ENCODE measurements at places on chromosomes 3 and 15. TPM values are rescaled to one million over a fixed set of nuclear protein-coding genes. Genes with fewer than 3 reads are reported as not detected.

PLA2G4D gene
- not detected for total RNA-seq

OXTR gene
- total RNA-seq, result 0.30 TPM

DNA sequence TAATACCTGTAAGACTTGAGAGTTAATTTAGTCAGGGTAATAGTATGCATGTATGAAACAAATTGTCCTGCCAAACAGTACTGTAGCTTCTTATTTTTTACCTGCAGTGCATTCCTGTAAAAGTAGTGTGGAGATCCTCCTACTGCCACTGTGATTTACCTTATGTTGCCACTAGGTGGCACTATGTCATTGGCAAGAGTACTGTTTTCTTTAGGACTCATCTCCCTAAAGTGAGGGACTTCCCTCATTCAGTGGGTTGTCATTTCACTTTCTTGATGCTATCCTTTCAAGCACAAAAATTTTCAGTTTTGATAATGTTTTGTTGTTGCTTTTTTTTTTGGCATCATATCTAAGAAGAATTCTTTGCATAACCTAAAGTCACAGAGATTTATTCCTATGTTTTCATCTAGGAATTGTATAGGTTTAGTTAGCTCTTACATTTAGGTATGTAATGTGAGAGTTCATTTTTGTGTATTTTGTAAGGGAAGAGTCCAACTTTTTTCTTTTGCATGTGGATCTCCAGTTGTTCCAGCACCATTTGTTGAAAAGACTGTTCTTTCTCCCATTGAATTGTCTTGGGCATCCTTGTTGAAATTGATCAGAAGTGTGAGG, 105.7 kb downstream of the AKAP13 start:
- DNase-seq, result no peak

- DNase-seq, result no peak
Observed at GRCh38 chr3:71753701-71754609, at the start of gene GPR27. TSS of gene GPR27 (plus strand) at chr3:71753855. CDS start at chr3:71754050, 195 bp downstream.

- DNase-seq, result no peak
Observed at GRCh38 chr3:180274536-180274935, 237.8 kb upstream of the PEX5L start.

- no peak for DNase-seq
Observed at GRCh38 chr3:99854756-99855298, 37.2 kb downstream of the CMSS1 start.
